ENCODE measurements at places on chromosomes 6 and 20.

GRCh38 chr6:63372951-63373533 lies 53.3 kb upstream of the LGSN start:
- DNase-seq = no peak

DNA sequence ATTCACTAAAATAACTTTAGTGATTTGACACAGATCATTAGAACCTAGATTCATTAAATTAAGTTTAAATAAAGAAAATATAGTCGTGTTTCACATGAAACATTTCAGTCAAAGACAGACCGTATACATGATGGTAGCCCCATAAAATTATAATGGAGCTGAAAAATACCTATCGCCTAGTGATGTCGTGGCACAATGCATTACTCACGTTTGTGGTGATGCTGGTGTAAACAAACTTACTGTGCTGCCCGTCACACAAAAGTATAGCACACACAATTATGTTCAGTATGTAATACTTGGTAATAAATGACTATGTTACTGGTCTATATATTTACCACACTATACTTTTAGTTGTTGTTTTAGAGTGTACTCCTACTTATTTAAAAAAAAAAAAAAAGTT lies 17.3 kb downstream of the DST start:
- DNase-seq = no peak

- no peak for DNase-seq
Observed at GRCh38 chr6:27545271-27546046, 72.6 kb upstream of the ZNF184 start.

- no peak for DNase-seq
Observed at GRCh38 chr6:29864037-29864810, 36.6 kb downstream of the HLA-G start.

- no peak for DNase-seq
Observed at GRCh38 chr6:116876107-116876506, 935 bp upstream of the RFX6 start.

DNA sequence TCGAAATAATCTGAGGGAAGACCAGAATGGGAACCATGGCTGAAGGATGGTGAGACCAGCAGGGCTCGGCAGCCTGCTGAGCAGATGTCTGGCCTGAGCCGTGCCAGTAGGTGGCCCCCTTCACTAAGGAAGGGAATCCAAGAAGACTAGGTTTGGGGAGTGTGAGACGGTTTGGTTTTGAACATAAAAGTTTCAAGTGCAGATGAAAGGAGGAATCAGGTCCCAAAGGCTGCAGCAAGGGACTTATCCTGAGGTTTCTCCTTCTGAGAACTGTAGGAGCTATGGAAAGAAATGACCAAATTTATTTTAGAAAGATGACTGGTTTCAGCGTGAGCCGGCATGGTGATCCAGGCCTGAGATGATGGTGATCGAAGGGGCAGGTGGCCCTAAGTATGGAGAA lies 4.6 kb upstream of the OSER1 start:
- no peak for DNase-seq

DNA sequence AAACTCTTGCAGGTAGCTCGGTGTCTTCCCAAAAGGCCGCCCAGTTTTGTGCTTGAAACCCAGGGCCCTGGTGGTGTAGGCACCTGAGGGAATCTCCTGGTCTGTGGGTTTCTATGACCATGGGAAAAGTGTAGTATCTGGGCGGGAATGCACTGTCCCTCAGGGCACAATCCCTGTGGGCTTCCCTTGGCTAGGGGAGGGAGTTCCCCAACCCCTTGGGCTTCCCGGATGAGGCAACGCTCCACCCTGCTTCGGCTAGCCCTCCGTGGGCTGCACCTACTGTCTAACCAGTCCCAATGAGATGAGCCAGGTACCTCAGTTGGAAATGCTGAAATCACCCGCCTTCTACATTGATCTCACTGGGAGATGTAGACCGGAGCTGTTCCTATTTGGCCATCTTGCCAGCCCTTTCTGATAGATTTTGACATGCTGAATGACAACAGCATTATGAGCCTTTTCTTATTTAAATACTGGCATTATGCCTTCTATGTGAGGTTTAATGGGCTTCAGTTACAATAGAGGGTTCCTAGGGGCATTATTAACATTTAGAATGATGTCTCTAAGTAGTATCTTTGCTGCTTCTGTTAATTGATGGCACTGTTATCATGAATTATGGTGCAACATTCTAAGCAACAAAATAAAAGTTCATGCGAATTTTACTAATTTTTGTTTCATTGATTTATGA lies 133.7 kb upstream of the FLRT3 start:
- DNase-seq = no peak

GRCh38 chr6:79544939-79545450 lies 7.8 kb upstream of the LCA5 start:
- DNase-seq = no peak

- DNase-seq = no peak
Observed at GRCh38 chr6:158452191-158452590, 107.7 kb upstream of the TMEM181 start.

DNA sequence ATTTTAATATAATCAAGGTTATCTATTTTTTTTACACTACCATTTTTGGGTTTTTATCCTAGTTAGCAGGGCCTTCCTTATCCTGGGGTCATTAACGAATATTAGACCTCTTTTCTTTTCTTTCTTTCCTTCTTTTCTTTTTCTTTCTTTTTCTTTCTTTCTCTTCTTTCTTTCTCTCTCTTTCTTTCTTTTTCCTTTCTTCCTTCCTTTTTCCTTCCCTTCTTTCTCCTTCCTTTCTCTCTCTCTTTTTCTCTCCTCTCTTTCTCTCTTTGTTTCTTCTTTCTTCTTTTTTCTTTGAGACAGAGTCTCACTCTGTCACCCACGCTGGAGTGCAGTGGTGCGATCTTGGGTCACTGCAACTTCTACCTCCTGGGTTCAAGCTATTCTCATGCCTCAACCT lies 120.4 kb upstream of the PDE7B start:
- DNase-seq = no peak

- DNase-seq = no peak
Observed at GRCh38 chr6:6026513-6027205, 19.9 kb upstream of the NRN1 start.

GRCh38 chr20:34923414-34923813 lies 32.2 kb downstream of the GSS start:
- DNase-seq = no peak

DNA sequence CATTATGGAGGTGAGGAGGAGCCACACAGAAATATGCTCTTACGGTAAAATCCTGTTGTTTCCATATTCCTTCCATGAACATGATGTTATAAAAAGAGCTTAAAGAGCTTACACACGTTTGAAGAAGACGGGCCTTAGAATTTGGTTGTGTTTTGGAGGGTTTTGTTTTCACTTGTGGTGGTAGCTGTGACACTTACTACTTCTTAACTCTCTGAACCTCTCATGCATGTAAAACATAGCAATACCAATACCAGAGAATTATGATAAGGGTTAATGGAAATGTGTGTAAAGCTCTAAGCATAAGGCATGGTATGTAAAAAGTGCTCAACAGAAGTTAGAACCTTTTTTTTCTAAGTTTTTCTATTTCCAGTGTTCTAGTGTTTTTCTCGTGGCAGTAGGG lies 256.1 kb upstream of the KCNQ5 start:
- no peak for DNase-seq

DNA sequence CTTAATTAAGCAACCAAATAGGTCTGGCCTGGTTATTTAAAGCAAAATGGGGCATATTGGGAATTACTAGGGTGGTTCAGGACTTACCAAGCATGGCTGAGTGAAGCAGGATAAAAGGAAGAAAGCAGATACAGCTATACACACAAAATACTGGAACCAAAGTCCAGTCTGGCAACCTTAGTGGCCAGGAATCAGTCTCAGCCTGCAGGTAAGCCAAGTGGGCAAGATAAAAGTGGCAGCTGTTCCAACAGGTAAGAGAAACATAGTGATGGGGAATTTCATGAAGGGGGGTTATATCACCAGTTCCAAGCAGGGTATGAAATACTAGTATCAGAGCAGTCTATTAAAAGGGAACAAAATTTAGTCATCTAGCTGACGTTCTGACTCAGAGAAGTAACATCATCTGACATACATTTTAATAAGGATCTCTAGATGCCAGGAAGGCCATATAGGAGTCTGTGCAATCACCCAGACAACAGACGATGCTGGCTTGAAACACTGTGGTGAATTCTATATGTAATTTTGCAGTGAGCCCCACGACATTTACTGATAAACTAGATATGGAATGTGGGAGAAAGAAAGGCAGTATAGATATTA lies 292.1 kb upstream of the HSF2 start:
- DNase-seq = no peak

GRCh38 chr6:166830185-166830890 lies 126.0 kb downstream of the RNASET2 start:
- DNase-seq = no peak

DNA sequence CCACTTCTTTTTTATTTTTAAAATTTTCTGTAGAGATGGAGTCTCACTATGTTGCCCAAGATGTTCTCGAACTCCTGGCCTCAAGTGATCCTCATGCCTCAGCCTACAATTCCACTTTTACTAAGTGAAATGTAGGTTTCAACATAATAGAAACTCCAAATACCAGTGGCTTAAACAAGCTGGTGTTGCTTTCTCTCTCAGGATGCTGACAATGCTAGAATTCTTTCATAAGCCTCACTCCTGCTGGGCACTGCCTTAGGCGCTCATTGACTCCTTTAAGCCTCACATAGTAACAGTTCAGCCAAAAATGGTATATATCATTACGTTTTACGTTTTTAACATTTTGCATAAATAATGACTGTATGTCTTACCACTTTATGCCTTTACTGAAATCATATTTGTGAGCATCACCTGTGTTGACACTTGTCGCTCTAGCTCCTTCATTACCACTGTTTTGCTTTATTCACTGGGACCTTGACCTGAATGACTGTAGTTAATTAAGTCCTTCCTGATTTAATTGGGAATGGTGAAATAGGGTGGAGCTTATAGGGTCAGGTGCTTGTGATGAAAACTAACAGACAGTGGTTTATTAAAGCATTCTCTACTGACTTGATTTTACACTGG lies 3.9 kb upstream of the CST9 start:
- no peak for DNase-seq

- DNase-seq = no peak
Observed at GRCh38 chr6:109295109-109295773, 87.0 kb downstream of the CD164 start.

GRCh38 chr20:2236256-2236655 lies 59.5 kb upstream of the TGM3 start:
- DNase-seq = no peak

DNA sequence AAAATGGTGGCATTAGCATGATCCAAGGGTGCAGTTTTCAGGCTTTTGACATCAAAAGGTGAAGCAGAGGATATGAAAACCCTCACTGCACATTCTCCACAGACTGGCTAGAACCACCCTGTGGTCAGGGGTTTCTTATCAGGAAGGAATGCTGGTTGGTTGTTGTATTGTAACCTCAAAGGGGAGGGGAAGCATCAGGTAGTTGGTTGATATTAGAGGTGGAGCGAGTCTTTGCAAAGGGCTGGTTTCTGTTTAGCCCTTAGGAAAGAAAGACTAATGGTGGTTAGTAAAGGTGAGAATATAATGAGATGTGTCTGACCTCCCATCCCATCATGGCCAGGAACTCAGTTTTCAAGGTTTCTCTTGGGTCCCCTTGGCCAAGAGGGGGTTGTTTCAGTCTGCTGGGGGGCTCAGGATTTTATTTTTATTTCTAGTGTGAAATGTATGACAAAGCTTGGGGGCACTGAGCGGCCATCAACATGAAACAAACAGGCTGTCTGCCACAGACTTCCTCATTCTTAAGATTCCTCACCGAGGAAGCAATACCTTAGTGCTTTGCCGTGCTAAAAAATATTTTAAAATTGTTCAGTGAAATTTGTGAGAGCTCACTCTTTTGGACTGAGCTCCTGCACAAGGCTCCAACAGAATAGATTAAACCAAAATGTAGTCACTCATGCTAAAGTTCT lies 47.5 kb upstream of the PROKR2 start:
- DNase-seq = no peak

- no peak for DNase-seq
Observed at GRCh38 chr6:151592449-151593159, 98.8 kb downstream of the CCDC170 start.

GRCh38 chr6:16392010-16392409 lies 153.6 kb downstream of the GMPR start:
- DNase-seq = no peak

DNA sequence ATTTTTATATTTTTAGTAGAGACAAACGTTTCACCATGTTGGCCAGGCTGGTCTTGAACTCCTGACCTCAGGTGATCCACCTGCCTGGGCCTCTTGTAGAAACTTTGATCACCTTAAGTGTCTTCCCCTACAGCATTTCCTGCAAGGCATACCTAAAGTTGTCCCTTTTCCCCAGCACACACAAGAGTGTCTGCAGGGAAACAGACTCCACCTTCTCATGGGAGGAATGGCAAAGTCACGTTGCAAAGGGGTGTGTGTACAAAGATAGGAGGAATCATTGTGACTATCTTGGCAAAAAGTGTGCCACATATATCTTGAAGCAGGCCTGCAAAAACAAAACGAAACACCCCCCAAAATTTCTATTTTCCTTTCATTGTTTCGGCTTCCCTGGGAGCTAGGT lies 160.8 kb upstream of the RNF24 start:
- DNase-seq = no peak

DNA sequence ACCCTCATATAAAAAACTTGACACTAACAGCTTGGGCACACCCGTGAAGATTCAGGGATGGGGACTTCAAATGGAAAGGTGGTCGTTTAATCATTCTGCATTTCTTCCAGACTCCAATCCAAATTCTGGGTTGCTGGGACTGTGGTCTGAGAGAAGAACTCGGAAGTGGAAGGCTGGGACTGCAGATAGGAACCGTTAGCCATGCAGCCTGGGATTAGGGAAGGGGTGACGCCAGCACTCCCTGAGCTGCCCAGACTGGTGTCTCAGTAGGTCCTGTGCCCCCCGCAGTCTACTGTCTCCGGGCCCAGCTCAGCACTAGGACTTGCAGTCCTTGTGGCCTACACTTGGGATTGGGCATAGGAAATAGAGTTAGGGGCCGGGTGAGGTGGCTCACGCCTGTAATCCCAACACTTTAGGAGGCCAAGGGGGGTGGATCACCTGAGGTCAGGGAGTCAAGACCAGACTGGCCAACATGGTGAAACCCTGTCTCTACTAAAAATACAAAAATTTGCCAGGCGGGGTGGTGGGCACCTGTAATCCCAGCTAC lies 511 bp upstream of the CLIC1 start:
- DNase-seq = no peak

- DNase-seq = no peak
Observed at GRCh38 chr6:142251930-142252445, 49.8 kb upstream of the ADGRG6 start.

- DNase-seq = no peak
Observed at GRCh38 chr20:23363257-23363649, 1.3 kb downstream of the GZF1 start.

- no peak for DNase-seq
Observed at GRCh38 chr6:132235596-132236280, 165.5 kb downstream of the MOXD1 start.

DNA sequence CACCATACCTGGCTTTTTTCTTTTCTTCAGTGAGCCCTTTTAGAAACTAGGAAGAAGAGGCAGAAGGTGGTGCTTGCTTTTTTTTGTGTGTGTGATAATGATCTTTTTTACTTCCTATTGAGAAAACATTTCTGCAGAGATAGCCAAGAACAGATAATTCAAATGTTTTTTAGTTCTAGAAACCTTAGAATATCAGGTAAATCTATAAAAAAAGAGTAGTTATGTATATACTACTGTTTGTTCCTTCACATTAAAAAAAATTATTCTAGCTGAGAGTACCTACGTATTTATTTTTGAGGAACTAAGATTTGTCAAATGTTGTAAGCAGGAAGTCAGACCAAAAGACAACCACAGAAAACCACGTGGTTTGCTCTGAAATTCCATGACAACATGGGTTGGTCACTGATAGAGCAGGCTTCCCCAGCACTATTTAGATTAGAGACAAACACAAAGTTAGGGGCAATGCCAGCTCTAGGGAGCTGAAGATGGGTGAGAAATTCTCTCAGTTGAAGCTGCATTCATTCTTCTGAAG lies 12.8 kb downstream of the STK4 start:
- DNase-seq = no peak
